T-helper 22 cell (primary cell): ENCODE measurements at places on chromosomes 16 and 17.

GRCh38 chr16:78097548-78097947 lies 1.9 kb upstream of the WWOX start:
- DNase-seq, result no peak

- DNase-seq, result no peak
These were observed 107.5 kb downstream of the NOG start for GRCh38 chr17:56700919-56701420.

DNA sequence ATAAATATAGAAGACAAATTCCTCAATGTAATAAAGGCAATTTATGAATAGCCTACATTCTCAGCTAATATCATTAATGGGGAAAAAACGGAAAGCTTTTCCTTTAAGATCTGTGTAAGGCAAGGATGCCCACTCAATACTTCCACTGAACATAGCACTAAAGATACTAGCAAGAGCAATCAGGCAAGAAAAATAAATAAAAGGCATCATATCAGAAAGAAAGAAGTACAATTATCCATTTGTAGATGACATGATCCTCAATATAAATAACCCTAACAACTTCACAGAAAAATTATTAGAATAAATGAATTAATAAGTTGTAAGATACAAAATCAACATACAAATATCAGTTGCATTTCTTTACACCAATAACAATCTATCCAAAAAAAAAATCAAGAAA lies 37.1 kb downstream of the C16orf87 start:
- no peak for DNase-seq

- no peak for DNase-seq
These were observed 248.3 kb upstream of the CIBAR2 start for GRCh38 chr16:85360323-85361277.

- DNase-seq, result no peak
These were observed 43.6 kb upstream of the CACNG4 start for GRCh38 chr17:66920950-66921349.

- no peak for DNase-seq
These were observed 70.0 kb downstream of the ADCY9 start for GRCh38 chr16:4046221-4046620.

DNA sequence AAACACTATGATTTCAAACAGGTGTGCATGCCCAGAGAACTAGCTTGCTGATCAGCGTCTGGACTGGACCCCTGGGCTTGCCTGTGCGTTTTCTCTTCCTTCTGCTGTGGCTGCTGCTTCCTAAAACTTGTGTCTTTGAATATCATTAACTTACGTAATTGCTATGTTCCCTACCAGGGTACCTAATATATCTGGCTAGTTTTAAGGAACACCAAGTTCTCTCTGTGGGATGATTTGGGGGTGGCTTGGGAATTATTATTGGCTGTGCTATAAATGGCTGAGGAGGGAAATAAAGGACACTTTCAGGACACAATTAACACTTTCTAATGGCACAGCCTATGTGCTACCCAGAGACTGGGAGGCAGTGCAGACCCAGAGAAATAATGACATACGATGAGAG lies 606.0 kb upstream of the RBFOX1 start:
- no peak for DNase-seq

GRCh38 chr16:28986046-28986445 lies 1.2 kb downstream of the LAT start:
- no peak for DNase-seq

DNA sequence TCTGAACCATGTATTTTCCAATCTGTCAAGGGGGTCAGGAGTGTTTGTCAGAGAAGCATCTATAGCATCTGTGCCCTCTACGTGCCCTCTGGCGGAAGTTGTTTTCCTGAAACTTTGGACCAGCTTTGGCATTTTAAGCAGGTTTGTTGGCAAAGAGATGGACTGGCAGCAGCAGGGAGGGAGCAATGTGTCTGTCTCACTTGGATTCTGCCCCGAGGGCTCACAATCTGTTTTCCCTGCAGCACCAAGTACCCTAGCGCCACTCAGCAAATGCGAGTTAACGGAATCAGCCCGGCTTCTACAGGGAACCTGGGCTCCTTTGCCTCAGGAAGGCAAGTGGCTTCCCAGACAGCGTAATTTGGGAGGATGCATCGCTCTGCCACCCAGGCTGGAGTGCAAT lies 17.4 kb downstream of the DUSP14 start:
- DNase-seq, result no peak

DNA sequence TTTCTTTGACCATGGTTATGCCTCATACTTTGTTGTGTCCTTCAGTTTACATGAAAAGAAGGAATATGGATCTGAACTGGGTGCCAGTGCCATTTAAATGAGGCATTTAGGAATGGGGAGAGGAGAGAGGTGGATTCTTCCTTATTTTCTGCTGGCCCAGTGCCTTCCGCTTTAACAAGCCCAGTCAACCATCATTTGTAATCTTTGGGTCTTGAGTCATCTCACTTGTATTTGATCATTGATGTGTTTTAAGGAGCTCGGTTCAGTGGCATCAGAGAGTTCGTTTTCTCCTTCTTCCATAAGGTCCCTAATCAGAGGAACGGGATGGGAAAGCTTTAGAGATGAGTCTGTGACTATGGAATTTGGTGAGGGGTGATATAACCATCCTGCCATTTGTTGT lies 334.9 kb downstream of the WWOX start:
- no peak for DNase-seq

DNA sequence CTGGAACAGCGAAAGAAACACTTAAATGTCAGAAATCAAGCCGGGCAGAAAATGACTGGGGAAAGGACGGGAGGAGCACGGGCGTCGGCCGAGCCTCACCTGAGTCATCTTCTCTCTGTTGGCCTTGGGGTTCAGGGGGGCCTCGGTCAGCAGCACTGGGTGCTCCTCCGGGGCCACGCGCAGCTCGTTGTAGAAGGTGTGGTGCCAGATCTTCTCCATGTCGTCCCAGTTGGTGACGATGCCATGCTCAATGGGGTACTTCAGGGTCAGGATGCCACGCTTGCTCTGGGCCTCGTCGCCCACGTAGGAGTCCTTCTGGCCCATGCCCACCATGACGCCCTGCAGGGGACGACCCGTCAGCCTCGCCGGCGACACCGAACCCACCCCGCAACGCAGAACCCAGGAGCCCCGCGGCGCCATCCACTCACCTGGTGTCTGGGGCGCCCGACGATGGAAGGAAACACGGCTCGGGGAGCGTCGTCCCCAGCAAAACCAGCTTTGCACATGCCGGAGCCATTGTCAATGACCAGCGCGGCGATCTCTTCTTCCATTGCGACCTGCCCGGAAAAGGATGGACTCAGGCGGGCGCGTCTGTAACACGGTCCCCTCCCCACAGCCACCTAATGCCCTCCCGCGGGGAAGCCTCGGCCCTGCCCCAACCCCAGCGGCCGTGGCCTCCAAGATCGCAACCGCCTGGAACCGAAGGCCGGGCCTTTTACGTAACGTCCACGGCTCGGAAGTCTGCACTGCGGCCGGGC lies 616 bp downstream of the ACTG1 start:
- no peak for DNase-seq

- DNase-seq, result no peak
These were observed 1.1 kb downstream of the CEP20 start for GRCh38 chr16:15887283-15887682.

DNA sequence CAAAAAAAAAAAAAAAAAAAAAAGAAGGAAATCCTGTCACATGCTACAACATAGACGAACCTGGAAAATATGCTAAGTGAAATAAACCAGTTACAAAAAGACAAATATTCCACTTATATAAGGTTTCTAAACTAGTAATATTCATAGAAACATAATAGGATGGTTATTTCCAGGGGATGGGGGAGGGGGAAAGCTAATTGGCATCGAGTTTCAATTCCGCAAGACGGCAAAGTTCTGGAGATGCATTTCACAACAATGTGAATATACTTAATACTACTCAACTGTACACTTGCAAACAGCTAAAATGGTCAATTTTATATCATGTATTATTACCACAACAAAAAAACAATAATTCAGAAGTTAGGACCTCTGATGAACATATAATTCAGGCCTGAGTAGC lies 37.9 kb upstream of the ABCA9 start:
- DNase-seq, result no peak

DNA sequence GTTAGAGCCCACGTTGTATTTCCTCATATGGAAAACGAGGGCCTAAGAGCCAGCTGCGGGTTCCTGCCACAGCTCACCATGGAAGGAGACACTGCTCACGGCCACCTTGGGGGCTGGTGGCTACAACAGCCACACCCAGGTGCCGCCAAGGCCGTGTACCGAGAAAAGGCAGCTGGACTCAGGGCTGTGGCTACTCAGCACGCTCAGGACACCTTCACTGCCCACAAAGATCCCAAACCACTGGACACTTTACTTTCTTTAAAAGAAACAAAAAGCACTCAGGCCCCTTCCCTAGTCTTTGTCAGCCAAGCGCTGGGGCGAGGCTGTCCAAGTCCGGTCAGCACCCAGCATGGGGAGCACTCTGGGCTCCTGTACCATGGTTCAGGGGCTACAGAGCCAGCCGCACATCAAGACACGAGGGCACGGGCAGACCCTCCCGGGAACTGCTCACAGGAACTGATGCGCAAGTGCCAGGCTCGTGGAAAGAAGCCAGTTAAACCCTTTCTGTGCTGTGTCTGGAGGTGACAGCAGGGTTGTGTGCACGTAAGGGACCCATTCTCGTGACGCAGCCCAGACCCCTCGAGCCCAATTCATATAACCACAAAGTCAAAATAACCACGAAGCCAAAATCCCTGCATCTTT lies 18.5 kb downstream of the SLC16A3 start:
- no peak for DNase-seq

DNA sequence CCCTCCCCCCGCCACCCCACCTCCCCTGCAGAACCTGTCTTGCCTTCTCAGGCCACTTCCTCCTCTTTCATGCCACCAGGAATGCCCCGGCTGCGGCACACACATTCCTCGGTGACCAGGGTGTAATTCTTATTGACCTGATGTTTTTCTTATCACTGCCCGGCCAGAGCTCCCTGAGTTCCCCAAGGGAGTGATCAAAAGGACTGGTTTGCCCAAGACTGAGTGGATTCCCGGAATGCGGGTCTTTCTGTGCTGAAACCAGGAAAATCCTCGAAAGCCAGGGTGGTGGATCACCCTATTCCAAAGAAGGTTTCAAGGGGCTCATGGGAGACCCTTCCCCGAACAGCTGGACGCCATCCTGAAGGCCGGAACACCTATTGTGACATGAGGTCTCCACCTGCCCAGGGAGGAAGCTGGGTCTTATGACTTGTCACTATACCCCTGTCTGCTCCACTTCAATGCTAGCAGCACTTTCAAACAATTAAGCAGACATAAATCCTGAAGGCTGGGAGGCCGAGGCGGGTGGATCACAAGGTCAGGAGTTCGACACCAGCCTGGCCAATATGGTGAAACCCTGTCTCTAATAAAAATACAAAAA lies 53.0 kb upstream of the RPL38 start:
- DNase-seq, result no peak

DNA sequence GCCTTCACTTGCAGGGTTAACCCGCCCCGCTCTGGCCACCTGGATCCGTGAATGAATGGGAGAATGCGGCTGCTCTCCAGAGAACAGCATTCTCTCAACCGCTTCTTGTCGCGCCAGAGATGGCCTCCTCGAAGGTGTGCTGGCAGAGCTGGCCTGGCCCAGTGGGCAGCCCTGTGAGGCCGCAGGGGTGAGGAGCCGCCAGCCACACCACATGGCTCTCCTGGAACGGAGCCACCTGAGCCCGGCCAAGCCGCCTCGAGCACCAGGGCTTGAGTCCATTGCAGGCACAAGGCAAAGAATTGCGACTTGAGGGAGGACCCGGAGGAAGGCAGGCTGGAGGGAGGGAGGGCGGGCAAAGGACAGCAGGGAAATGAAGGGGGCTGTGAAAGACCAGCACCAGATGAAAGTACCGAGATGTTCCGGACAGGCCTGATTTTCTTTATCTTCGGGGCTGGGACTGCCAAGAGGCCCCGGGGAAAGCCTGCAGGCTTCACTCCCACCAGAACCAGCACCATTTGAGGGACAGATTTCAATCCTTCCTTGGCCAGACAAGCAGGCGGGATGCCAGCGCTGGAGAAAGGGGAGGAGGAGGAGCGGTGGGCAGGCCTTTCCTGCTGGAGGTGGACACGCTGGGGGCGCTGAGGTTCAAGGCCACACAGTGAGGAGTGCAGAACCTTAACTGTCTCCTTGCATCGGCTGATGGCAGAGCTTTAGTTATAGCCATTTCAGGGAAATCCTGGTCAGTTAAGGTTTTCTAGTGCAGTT lies 69.4 kb downstream of the MRC2 start:
- DNase-seq, result no peak

- DNase-seq, result no peak
These were observed 14.5 kb downstream of the NKD1 start for GRCh38 chr16:50562657-50563056.

DNA sequence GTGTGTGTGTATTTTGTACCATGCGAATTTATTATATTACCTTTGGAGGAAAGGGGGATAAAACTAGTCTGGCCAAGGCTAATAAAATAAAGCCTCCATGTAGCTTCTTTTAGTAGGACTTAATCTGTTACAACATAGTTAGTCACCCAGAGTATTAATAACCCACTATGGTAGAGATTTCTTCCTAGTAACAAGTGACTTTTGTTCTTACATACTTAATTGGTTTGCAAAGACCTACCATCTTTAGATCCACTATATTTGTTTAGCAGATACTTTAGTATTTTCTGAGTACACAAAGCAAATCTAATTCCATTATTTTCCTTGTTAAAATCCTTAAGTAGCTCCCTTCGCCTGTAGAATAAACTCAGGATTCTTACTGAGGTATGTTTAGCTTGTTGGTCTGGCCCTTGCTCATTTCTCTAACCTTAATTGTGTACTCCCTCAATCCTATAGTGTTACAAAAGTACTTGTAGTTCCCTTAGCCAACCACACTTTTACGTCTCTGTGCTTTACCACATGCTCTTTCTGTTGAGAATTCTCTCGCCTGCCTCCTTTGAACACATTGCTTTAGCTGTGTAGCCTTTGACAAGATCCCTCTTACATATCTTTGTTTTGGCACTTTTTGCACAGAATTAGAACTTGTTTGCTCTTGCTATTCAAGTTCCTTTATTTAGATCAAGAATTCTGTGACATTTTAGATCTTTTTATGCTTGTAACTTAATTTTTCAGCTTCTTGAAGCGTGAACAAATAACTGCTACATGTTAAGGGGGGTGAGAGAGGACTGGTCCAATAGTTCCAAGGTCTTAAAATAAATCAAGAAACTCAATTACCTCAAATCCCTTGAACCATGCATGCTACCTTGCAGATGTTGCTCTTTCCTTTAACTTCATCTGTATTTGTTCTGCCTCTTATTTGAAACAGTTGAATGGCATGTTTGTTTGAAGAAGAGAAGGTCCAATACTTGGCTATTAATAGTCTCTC lies 23.8 kb downstream of the CLTC start:
- DNase-seq, result no peak

GRCh38 chr17:73941919-73942530 lies 261.5 kb upstream of the RPL38 start:
- no peak for DNase-seq

GRCh38 chr16:83549316-83550182 lies 258.2 kb upstream of the HSBP1 start:
- DNase-seq, result no peak

- DNase-seq, result no peak
These were observed 340.9 kb downstream of the SOX9 start for GRCh38 chr17:72461757-72462156.
